Neuronal stem cell (in vitro differentiated cells): ENCODE measurements at places on chromosomes 11 and 22.

- DNase-seq, result no peak
- H3K27ac ChIP-seq, result no peak overlapping the region
- H3K4me1 ChIP-seq, result no peaks in the 10 kb centered on the region
Measured at GRCh38 chr11:81211050-81211449, 1522.6 kb downstream of the FAM181B start.

GRCh38 chr11:111788051-111788450, 21.9 kb upstream of the PPP2R1B start:
- peaks cover 33% of the 10 kb centered on the region for H3K36me3 ChIP-seq
- H3K4me3 ChIP-seq, result no peak overlapping the region
- H3K27ac ChIP-seq, result no peak overlapping the region
- no peak for DNase-seq

DNA sequence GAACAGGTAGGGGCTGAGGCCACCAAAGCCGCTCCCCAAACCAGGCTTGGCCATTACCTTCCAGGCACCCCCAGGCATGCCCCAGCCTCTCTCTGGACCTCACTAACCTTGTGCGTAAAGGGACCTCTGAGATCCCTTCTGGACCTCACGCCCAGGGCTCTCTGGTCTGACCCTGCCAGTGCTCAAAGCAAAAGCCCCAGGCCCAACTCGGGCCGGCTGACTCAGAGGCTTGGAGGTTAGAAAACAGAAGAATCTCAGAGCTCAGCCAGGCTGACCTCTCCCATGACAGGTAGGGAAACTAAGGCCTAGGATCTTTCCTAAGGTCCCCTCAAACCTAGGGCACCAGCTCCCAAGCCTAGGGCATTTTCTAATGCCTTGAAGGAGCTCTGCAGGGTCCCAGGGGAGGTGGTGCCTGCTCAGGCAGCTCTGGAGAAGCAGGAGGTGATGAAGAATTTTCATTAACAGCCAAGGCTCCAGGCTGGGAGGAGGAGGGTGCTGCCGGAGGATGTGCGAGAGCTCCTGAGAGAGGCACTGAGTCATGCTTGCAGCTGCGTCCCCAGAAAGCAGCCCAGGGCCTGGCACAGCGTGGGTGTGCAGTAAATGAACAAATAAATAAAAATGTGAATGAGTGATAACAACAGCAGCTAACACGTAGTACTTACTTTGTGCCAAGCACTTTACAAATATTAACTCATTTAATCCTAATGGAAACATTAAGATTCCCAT, 25.6 kb downstream of the ARRB1 start:
- H3K4me3 ChIP-seq, result no peak overlapping the region
- H3K4me1 ChIP-seq, result peaks cover 5% of the 10 kb centered on the region
- H3K27ac ChIP-seq, result no peak overlapping the region
- peaks cover 2% of the 10 kb centered on the region for H3K36me3 ChIP-seq
- DNase-seq, result no peak

- H3K27me3 ChIP-seq, result no peaks in the 10 kb centered on the region
- H3K36me3 ChIP-seq, result no peaks in the 10 kb centered on the region
- DNase-seq, result no peak
- no peak overlapping the region for H3K27ac ChIP-seq
Measured at GRCh38 chr11:94147433-94147845, 18.8 kb downstream of the PANX1 start.

DNA sequence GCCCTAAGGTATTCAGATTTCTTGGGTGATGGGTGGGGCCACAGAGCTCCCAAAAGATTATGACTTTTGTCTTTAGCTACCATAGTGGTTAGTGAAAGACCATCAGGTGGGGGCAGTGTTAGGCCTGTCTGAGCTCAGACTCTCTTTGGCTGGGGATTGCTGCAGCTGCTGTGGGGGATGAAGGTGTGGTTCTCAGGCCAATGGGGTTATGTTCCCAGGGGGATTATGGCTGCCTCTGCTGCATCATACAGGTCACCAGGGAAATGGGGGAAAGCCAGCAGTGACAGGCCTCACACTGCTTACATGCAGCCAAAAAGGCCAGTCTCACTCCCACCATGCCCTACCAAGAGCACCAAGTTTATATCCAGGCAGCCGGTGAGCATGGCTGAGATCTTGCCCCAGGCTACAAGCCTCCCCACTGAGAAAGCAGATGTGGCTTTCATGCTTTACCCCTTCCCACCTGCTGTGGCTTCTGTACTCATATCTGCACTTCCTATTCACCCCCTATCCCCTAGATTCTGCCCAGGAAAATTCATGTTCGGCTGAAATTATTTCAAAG, 24.8 kb downstream of the CNTF start:
- H3K36me3 ChIP-seq, result no peaks in the 10 kb centered on the region
- no peak overlapping the region for H3K27ac ChIP-seq
- H3K27me3 ChIP-seq, result no peaks in the 10 kb centered on the region
- H3K4me1 ChIP-seq, result no peaks in the 10 kb centered on the region
- no peak overlapping the region for H3K4me3 ChIP-seq

DNA sequence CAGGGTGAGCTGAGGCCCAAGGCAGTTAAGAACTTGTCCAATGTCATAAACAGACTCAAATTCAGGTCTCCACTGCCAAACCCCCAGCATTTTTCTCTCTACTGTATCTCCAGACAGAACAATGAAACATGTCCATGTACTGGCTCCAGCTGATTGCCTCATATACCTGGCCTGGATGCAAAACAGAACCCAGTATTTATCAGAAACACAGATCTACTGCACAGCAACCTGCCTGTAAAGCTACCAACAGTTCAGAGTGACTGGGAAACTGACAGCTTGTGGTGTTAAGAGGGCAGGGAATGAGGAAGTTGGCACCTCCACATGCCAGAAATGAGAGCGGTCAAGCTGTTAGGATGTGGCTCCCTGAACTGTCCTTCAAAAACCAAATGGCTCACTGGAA, 41.6 kb downstream of the C11orf71 start:
- H3K4me3 ChIP-seq, result no peak overlapping the region
- no peak for DNase-seq
- no peaks in the 10 kb centered on the region for H3K27me3 ChIP-seq
- no peaks in the 10 kb centered on the region for H3K4me1 ChIP-seq
- H3K36me3 ChIP-seq, result no peaks in the 10 kb centered on the region

DNA sequence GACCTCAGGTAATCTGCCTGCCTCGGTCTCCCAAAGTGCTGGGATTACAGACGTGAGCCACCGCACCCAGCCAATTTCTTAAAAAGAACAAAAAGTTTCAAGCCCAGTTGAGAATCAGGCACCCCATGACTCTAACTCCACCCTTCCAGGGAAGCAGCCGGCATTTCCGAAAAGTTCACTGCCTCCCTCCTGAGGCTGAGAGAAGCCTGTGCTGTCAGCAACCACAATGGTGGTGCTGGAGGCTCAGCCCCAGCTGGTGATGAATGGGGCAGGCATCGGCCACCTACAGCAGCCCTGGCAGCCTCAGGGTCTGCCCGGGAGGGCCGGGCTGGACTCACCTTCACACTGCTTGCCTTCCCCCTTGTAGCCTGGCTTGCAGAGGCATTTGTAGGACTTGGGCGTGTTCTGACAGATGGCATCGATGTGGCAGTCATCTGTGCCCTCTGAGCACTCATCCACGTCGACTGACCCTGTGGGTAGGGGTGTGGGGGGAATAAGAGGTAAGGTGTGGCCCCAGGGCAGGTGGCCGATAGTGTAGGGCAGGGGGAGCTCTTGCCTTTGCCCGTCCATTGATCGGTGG, 4.3 kb downstream of the SCUBE1 start:
- peaks cover 44% of the 10 kb centered on the region for H3K36me3 ChIP-seq
- peaks cover 38% of the 10 kb centered on the region for H3K27me3 ChIP-seq
- H3K27ac ChIP-seq, result no peak overlapping the region
- no peak for DNase-seq
- H3K4me1 ChIP-seq, result peaks cover 20% of the 10 kb centered on the region

- no peaks in the 10 kb centered on the region for H3K27me3 ChIP-seq
- H3K4me3 ChIP-seq, result no peak overlapping the region
- peaks cover 4% of the 10 kb centered on the region for H3K4me1 ChIP-seq
- no peak overlapping the region for H3K27ac ChIP-seq
- no peak for DNase-seq
Measured at GRCh38 chr11:133343951-133344350, 188.3 kb downstream of the OPCML start.

- no peaks in the 10 kb centered on the region for H3K36me3 ChIP-seq
- no peaks in the 10 kb centered on the region for H3K4me1 ChIP-seq
- no peak for DNase-seq
- no peak overlapping the region for H3K27ac ChIP-seq
- H3K27me3 ChIP-seq, result no peaks in the 10 kb centered on the region
Measured at GRCh38 chr11:102552447-102553194, 22.1 kb upstream of the MMP7 start.

DNA sequence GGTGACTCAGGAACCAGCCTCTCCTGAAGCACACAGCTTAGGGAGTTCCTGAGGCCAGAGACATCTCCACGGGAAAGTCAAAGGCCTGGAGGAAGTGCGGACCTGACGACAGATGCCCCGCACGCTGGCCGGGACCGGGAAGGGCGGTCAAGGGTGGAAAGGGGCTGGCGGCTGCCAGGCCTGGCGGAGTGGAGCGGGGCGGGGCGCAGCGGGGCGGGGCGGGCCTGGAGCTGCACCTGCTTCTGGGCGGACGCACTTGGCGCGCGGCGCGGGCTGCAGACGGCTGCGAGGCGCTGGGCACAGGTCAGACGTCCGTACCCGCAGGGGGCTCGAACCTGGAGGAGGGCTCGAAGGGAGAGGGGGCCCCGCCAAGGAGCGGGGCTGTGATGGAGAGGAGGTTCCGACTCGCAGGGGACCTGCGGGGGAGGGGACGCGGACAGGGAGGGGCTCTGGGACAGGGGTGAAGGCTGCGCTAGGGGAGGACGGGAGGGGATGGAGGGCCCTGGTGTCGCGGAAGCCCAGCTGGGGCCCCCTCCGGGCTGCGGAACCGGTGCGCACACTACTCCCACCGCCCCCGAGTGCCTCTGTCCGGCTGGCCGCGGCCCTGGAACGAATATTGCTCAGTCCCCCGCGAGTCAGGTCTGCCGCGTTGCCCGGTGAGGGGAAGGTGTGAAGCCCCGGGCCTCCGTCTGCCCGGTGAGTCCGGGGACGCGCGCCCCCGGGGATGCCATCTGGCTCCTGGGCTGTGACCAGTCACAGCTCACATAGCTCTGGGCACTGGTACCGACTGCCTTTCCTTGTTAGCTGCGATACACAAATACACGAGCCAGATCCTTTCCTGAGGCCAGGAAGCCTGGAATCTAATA, at the start of gene TMEM45B:
Gene TMEM45B (plus strand): TSS at position 253 of the 866 bp plus-strand sequence. CDS start 36,635 bp downstream, outside the sequence.
- H3K27ac ChIP-seq, result no peak within 1 kb of the TSS
- DNase-seq, result no peak
- no peaks in the 10 kb centered on the region for H3K4me1 ChIP-seq
- peaks cover 46% of the 10 kb centered on the region for H3K27me3 ChIP-seq
- peak within 1 kb of the TSS; percentile 65 for H3K4me3 ChIP-seq

DNA sequence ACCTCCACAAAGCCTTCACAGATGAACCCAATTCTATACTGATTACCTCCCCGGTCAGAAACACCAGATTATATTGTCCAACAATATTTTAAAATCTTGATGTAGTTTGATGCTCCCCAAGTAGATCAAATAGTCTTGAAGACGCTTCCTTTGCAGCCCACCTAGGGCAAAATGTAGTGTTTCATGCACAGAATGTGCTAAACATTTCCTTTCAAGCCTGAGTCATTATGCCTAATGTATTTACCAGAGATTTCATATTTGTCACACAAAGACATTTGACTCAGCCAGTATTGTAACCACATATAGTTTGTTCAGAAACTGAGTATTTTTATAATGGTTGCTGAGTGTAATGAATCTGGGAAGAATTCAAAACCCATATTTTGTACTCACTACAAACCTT, 1396.8 kb downstream of the LRRC4C start:
- no peak overlapping the region for H3K27ac ChIP-seq
- no peak overlapping the region for H3K4me3 ChIP-seq
- no peaks in the 10 kb centered on the region for H3K36me3 ChIP-seq
- no peaks in the 10 kb centered on the region for H3K27me3 ChIP-seq
- no peak for DNase-seq

- peaks cover 68% of the 10 kb centered on the region for H3K36me3 ChIP-seq
- peaks cover 28% of the 10 kb centered on the region for H3K4me1 ChIP-seq
- H3K4me3 ChIP-seq, result no peak overlapping the region
- DNase-seq, result no peak
Measured at GRCh38 chr11:20047006-20047768, 113.1 kb downstream of the DBX1 start.

- H3K4me3 ChIP-seq, result no peak overlapping the region
- H3K27me3 ChIP-seq, result no peaks in the 10 kb centered on the region
- no peak overlapping the region for H3K27ac ChIP-seq
- H3K4me1 ChIP-seq, result no peaks in the 10 kb centered on the region
- DNase-seq, result no peak
Measured at GRCh38 chr11:27656806-27657483, 43.3 kb downstream of the BDNF start.

DNA sequence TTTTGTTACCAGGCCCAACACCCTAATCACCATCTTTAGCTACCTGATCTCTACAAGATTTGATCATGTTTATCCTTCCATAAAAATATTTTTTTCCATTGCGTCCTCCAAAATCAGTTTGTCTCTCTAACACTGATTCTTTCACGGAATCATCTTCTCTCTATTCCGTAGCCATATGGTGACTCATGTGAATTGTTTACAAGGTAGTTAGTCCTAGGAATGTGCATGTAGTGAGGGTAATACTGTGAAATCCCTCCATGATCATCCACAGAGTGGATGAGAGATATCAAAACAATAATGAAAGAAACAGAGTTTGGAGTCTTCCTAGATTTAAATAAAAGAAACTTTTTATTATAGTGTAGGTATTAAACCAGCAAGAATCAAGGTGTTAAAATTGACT, 230.2 kb downstream of the METTL15 start:
- H3K27ac ChIP-seq, result no peak overlapping the region
- no peaks in the 10 kb centered on the region for H3K27me3 ChIP-seq
- H3K4me3 ChIP-seq, result no peak overlapping the region
- H3K4me1 ChIP-seq, result no peaks in the 10 kb centered on the region

DNA sequence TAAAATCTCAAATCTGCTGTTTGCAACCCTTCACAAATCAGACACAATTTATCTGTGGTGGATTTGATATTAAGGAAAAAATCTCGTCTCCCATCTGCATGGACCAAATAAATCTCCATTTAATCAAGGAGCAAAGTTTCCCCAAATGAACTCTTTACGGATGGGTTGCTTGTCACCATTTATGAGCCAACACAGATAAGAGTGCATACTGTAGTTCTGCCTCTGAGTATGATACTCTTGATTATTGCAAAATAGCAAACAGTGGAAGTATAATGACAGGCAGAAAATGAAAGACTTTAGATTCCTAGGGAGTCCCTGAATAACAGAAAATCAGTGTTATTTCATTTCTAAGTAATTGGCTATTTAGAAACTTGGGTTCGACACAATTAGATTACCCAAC, 1395.9 kb downstream of the FAM181B start:
- no peaks in the 10 kb centered on the region for H3K27me3 ChIP-seq
- no peak for DNase-seq
- no peaks in the 10 kb centered on the region for H3K36me3 ChIP-seq
- no peak overlapping the region for H3K4me3 ChIP-seq
